ENCODE measurements at places on chromosomes 7 and 10.

DNA sequence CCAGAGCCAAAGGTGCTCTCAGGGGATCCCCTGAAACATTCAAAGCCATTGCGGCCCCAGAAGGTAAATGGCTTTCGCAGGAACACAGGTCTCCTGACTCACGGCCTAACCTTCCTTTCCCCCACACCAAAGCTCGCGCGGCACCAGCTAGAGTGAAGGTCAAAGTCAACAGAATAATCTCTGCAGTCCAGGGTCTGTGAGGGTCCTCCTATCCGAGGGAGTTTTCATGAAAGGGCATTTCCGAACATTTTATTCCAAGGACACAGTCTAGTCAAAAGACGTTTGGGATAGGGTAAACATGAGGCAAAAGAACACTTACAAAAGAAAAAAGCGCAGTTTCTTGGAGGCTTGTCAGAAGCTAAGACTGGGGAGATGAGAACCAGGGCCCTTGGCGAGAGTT lies 559 bp upstream of the STEAP2 start:
- DNase-seq, result no peak

GRCh38 chr7:79897166-79897565 lies 237.5 kb upstream of the GNAI1 start:
- DNase-seq, result no peak

DNA sequence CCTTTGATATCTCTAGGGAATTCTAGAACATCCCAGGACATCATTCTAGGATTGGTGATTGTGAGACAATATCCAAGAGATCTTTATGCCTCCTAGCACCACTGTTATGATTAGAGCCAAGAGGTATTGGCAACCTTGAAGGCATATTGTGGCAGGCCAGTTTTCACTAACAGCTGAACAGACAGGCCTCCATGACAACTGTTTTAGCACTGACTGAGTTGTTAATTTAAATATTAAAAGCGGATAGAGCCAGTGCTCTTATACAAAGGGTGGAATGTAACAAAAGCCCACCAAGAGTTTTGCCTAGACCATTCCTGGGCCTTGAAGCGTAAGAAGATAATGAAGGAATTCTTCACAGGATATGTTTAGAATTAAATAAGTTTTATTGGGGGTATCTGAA lies 131.9 kb downstream of the DGKB start:
- no peak for DNase-seq

- DNase-seq, result no peak
Observed at GRCh38 chr7:88396295-88396947, 89.7 kb upstream of the STEAP4 start.

- no peak for DNase-seq
Observed at GRCh38 chr10:7460006-7460405, 49.2 kb upstream of the SFMBT2 start.

- DNase-seq, result no peak
Observed at GRCh38 chr7:105680505-105681187, 99.4 kb upstream of the EFCAB10 start.

- no peak for DNase-seq
Observed at GRCh38 chr7:101547916-101548661, 81.0 kb downstream of the MYL10 start.

GRCh38 chr7:69630292-69630691 lies 32.0 kb downstream of the AUTS2 start:
- DNase-seq, result peak; percentile 78

- no peak for DNase-seq
Observed at GRCh38 chr7:27941522-27941921, 201.6 kb downstream of the TAX1BP1 start.

DNA sequence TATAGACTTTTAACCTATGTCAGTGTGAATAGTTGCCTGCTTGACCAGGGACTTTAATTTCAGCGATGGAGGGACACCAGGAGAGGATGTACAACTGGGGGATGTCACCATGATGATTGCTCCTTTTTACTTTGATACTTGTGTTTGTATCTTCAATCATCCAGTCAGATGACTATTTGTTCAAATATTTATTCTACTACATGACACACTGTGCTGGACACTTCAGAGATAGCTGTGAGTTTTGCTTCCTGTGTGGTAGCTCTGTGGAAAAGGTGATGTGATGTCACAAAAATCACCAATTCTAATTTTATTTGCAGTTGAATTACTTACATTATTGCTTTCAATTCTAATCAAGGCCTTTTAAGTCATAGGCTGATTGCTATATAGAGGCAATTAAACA lies 62.7 kb upstream of the CREB5 start:
- DNase-seq, result no peak

DNA sequence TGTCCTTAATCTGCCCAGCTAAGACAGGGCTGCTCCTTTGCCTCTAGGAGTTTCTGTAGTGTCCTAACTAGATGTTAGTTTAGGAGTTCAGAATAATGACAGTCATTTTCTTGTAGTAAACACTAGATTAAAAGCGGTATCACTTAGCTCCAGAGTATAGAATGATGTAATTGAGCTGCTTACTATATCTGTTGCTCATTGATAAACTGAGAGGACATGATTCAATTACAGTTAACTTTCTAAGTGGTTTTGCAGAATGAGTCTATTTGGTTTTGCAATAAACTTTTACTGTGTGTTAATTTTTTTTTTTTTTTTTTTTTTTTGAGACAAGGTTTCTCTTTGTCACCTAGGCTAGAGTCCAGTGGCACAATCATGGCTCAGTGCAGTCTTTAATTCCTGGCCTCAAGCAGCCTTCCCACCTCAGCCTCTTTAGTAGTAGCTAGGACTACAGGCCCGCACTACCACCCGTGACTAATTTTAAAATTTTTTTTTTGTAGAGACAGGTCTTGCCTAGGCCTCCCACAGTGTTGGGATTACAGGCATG lies 1.8 kb downstream of the STMP1 start:
- no peak for DNase-seq

GRCh38 chr10:74150204-74150989 lies at the start of gene AP3M1:
Gene AP3M1 (minus strand): TSS chr10:74150828. CDS start chr10:74138379, 12,449 bp downstream.
- no peak for DNase-seq

DNA sequence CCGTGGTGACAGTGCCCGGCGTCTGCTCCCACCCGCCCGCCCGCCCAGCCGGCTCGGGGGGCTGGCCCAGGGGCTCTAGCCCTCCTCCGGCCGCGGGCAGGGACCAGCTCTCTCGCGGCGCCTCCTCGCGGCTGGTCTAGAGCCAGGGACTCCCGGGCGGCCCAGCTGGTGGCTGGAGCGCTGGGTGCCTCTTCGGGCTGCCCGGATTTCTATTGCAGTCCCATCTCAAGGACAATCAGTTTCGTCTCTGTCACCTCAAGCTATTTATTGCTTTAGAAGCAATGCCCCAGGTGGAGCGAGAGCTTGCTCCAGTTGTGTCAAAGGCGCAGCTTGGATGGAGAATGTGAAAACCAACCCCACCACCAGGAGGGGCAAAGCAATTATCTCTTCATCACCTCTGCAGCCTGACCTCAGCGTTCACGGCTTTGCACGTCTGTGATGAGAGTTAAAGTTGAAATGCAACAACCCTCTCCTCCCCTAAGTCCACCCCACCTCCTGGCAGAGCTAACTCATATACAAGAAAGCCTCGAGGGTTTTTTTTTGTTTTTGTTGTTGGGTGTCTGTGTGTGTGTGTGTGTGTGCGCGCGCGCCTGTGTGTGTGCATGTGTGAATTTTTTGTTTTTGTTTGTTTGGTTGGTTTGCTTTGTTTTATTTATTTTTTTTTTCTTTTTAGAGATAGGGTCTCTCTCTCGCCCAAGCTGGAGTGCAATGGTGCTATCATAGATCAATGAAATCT lies at the start of gene ITGA8:
Gene ITGA8 (minus strand): TSS at position 24 of the 736 bp plus-strand sequence. CDS start 151 bp downstream, outside the sequence.
- DNase-seq, result no peak

DNA sequence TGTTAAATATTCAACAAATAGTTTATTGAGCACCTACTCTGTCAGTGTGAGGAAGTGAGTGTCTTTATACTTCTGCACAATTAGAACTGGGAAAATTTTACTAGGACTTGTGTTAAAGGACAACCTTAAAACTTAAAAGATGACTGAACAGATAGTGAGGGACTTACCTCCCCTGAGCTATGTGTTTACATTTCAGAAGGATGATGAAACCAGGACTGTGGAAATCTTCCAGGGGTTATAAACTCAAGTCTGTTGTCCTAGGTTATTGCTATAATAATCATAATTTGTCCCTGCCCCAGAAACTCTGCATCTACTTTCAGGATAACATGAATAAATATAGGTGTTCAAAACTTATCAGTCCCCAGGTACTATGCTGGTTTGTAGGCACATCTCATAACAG lies 261.0 kb upstream of the MKLN1 start:
- DNase-seq, result no peak

- DNase-seq, result no peak
Observed at GRCh38 chr10:130897815-130898214, 413.7 kb downstream of the TCERG1L start.

GRCh38 chr10:132326925-132327324 lies 5.1 kb upstream of the LRRC27 start:
- DNase-seq, result no peak

DNA sequence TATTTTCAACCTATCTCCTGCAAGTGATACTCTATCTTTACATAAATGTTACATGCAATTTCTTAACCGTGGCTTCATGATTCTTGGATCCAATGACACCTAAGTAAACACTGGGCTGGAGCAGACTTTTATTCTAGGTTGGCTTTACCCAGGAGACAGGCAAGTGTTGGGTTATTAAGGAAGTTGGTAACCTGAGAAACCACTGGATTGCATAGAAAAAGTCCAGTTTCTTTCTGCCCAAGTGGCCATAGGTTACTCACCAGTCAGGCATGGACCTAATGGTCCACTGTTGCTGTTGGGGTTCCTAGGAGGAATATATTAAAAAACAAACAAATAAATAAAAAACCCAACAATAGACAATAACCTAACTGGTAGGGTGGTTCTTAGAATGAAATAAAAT lies 112.8 kb downstream of the SEMA3D start:
- no peak for DNase-seq

- no peak for DNase-seq
Observed at GRCh38 chr7:149854611-149855360, 16.6 kb downstream of the ZNF862 start.

DNA sequence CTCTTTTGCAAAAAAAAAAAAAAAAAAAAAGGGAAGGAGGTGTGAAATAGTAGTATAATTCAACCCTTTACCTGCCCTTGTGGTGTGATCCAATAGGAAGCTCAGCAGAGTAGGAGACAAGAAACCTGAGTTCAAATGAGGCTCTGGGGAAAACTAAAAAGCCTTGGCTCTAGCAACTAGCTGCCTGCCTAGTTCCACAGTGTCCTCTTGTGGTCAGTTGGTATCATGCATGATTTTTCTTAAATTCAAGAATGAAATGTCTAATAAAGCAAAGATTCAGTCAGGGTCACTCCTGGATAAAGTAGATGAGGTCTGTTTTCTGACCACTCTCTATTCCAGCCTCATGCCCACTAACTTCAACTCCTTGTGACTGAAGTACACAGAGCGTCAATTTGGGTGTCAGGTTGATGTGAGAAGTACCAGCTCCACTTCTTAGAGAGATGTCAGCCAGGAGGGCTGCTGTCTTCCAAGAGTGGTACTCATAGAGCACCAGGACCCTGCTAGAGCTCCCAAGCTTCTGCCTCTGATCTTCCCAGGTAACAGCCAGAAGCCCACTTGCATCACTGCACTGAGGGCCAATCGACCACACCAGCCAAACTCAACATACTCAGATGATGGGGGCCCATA lies 10.5 kb downstream of the LSM5 start:
- peak; percentile 7 for DNase-seq

DNA sequence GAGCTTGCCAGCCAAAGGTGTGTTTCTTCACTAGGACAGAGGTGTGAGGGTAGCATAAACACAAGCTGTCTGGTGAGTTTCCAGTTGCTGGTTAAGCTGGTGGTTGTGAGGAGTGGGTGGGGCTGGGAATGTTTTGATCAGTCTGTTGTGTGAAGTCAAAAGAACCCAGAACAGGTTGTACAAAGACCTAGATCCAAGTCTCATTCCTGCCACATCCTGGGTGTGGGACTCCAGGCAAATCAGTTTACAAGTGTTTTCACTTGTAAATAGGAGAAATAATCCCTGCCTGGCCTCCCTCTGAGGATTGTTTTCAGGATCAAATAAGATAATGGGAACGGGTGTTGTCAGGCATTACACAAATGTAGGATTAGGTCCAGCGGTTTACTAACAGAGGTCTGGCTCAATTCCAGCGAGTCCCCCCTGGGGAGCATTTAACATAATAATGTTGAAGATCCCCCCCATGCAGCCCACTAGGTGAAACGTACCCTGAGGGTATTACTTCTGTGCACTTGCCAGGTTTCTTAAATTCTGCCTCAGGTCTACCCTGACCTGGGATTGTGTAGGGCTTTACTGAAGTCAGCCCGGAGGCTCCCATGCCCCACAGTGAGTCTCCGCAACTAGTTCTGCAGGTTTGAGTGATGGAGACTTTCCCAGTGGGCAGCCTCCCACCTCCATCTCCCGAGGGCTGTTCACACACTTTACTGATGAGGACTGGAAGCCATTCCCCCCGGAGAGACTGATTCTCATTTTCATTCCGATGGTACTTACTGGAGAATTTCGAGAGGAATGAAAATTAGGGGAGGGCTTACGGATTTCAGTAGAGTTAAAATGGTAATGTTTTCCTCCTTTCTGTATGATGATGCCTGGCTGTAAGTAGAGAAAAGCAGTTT lies 2.7 kb upstream of the FRAT2 start:
- no peak for DNase-seq

DNA sequence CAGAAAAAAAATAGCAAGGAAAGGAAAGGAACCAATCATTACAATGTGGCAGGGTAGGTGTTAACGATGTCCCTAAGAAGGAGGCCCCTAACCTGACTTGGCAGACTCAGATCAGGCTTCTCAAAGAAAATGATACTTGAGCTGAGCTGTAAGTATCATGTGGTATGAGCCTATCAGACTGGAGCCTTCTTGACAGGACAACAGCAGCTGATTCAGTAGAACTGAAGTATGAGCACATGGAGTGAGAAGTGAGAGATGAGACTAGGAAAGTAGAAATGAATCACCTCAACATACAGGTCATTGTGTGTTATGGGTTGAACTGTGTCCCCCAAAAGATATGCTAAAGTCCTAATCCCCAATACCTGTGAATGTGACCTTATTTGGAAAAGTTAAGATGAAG lies 66.3 kb downstream of the MTERF1 start:
- DNase-seq, result no peak

DNA sequence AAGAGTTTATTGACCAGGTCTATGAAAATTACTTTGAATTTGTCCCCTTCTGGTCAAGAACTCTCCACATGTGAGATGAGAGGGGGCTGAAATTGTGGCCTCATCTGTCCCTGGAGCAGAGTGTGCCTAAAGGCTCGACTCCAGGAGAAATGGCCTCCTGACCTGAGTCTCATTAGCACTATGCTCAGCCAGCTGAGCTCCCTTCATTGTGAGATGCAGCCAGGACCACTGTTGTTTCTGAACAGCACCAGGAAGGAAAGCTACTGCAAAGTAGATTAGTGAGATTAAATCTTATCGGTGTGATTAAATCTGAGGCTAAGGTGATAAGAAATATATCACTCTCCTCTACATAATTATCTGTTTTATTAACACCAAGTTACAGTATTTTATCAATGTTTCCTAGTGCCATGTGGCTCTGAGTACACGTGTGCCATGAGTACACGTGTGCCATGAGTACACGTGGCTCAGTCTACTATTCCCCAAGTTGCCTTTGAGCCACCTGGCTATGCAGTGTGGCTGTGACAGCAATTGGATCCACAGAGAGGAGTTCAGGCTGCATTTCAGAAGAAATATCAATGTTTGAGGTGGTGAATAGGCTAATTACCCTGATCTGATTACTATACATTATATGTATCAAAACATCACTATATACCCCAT lies 126.9 kb downstream of the IPMK start:
- DNase-seq, result no peak

Data from fibroblast of skin of left quadriceps (primary cell).